Lower lobe of right lung (tissue), 2 donors: ENCODE measurements at places on chromosomes 11 and 22. TPM values are rescaled to one million over a fixed set of nuclear protein-coding genes. Genes with fewer than 3 reads are reported as not detected.

SCGB1C1 gene
- total RNA-seq, result not detected

- no peak for DNase-seq
Measured at GRCh38 chr11:96238563-96239135, 104.3 kb downstream of the MAML2 start.

GRCh38 chr22:23237841-23238240, 57.5 kb downstream of the BCR start:
- DNase-seq, result no peak

DNA sequence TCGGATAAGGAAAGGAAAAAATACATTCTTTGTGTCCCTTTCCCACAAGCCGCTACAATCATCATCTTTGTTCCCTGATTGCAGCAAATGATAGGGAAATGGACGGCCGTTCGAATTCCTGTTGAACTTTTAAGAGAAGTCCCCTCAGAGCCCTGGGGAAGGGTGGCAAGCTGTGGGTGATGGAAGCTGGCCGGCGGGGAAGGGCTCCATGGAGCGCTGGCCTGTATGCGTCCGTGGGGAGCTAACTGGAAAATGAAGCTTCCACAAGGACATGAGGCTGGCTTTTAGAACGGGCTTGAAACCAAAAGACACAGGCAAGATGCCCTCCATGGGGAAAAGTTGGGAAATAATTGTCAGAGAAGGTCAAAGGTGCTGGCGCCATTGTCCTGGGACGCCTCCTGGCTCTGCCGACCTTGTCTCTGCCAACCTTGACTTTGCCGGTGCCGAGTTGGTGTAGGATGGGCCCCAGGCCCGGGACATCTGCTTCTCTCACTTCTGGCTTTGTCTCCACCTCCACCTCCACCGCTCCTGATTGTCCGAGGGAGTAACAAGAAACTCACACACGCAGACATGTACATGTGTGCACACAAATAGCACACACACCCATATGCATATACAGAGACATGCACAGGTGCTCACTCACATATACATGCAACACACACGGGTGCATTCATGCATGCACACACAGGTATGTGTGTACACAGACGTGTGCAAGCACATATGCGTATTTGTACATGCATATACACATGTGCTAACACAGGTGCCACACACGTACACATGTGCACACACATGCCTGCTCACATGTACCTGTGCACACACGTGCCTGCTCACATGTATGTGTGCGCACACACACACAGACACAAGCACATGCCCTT, 14.5 kb upstream of the PPARA start:
- DNase-seq, result no peak

CCDC73 gene
- 0.09 TPM for total RNA-seq

TEAD1 gene
- total RNA-seq, result 51.9 TPM

- DNase-seq, result no peak
Measured at GRCh38 chr11:117936973-117937372, 7.8 kb upstream of the TMPRSS13 start.

GRCh38 chr11:73375830-73376159, 404 bp upstream of the RELT start:
- DNase-seq, result no peak

DNA sequence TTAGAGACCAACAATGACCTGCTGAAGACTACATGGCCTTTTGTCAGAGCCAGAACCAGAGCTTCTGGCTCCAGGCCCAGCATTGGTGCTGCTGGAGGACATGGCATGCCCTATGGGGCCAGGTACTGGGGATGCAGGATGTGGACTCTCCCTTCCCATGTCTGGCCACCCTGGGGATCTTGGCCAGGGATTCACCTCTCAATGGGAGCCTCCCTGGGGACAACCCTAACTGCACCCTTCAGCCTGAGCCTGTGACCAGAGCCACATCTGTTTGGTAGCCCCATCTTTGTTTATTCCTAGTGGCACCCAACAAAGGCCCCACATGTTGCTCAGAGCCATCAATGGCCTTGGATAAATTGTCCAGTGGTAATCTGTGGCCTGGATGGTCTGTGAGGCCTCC, 5.8 kb downstream of the KLHL35 start:
- no peak for DNase-seq

GRCh38 chr11:7516475-7516874, 2.7 kb downstream of the PPFIBP2 start:
- no peak for DNase-seq

USP2 gene
- 5.1 TPM for total RNA-seq

GRCh38 chr22:47190276-47190956, 428.0 kb downstream of the TBC1D22A start:
- DNase-seq, result peak; percentile 41

GRM5 gene
- 0.21 TPM for total RNA-seq

TP53AIP1 gene
- not detected for total RNA-seq

ACR gene
- 0.62 TPM for total RNA-seq
